ENCODE measurements at places on chromosomes 1 and 21. TPM values are rescaled to one million over a fixed set of nuclear protein-coding genes. Genes with fewer than 3 reads are reported as not detected.

DNA sequence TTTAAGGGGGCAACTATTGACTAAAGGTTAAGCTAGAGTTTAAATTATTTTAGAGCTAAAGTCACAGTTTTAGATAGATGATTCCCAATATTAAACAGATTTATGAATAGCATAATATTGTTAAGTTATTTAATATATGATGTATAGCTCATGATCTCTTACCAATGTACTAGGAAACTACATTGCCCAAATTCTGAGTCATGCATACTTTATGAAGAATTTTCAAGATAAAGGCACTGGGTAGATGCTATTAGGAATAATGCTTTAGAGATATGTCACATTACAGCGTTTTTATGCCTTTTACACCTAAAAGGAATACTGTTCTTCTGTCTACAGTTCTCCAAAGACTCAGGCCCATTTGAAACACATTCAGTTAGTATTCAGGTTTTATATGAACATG, 215.1 kb downstream of the NCAM2 start:
- H3K27ac ChIP-seq = no peak overlapping the region
- H3K4me1 ChIP-seq = peaks cover 4% of the 10 kb centered on the region
- DNase-seq = no peak
- H3K36me3 ChIP-seq = no peaks in the 10 kb centered on the region
- H3K27me3 ChIP-seq = no peaks in the 10 kb centered on the region

GRCh38 chr1:27001570-27002360, 8.3 kb downstream of the TRNP1 start:
- H3K4me3 ChIP-seq = no peak overlapping the region
- H3K36me3 ChIP-seq = peaks cover 15% of the 10 kb centered on the region
- peak; percentile 54 for DNase-seq
- H3K4me1 ChIP-seq = peaks cover 76% of the 10 kb centered on the region

- H3K4me1 ChIP-seq = no peaks in the 10 kb centered on the region
- no peaks in the 10 kb centered on the region for H3K36me3 ChIP-seq
- H3K4me3 ChIP-seq = no peak overlapping the region
- no peak overlapping the region for H3K27ac ChIP-seq
Observed at GRCh38 chr21:18370301-18370700, 33.3 kb downstream of the TMPRSS15 start.

GRCh38 chr1:46817814-46818213, 19.0 kb downstream of the CYP4B1 start:
- H3K27ac ChIP-seq = no peak overlapping the region
- DNase-seq = no peak
- H3K4me1 ChIP-seq = peaks cover under 1% of the 10 kb centered on the region
- H3K36me3 ChIP-seq = no peaks in the 10 kb centered on the region

DNA sequence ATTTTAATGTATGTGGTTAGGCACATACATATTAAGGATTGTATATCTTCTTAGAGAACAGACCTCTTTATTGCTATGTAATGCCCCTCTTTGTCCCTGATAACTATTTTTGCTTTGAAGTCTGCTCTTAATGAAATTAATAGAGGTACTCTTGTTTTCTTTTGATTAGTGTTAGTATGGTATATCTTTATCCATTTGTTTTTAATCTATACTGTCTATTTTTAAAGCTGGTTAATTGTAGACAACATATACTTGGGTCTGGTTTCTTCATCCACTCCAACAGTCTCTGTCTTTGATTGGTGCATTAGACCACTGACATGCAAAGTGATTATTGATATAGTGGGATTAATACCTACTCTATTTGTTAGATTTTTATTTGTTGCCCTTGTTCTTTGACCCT, 36.0 kb downstream of the LEPR start:
- H3K27ac ChIP-seq = no peak overlapping the region
- H3K4me3 ChIP-seq = no peak overlapping the region
- H3K4me1 ChIP-seq = no peaks in the 10 kb centered on the region
- H3K27me3 ChIP-seq = no peaks in the 10 kb centered on the region

DNA sequence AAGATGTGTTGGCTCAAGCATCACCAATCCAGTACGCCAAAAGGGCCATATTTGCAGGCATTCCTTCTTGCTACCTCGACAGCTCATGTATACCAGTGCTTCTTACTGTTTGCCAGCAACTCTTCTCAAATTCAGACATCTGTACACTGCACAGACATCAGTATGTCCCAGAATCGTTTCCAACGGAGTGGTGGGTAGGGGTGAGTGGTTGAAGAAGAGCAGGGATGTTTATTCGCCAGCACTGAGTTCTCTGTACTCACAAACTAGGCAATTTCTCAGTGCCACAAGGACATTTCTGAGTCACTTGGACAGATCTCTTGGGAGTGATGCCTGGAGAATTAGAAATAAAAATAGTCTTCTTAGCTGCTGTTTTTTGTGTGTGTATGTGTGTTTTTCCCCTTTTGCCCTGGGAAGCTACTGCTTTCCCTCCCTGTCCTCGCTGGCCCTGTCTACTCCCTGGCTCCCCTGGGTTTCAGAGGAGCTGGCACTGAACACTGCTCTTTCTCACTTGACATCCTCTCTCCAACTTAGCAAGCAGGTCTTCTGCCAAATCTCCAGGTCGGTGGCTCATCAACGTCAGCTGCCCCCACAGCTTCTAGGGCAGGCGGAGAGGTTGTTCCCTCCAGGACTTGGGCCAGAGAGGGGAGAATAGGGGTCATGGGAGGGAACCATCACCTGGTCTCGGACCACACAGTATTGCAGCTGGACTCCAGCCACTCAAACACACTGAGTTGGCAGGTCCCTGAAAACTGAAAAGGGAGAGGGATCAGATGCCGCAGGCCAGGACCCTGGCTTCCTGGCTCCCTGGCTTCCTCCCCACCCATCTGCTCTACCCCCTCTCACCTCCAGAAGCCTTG, 90.5 kb downstream of the NMNAT2 start:
- H3K27ac ChIP-seq = peak overlapping the region; percentile 8
- DNase-seq = peak; percentile 49
- no peak overlapping the region for H3K4me3 ChIP-seq
- H3K36me3 ChIP-seq = no peaks in the 10 kb centered on the region
- no peaks in the 10 kb centered on the region for H3K27me3 ChIP-seq
- peaks cover 12% of the 10 kb centered on the region for H3K4me1 ChIP-seq

GRCh38 chr1:162326559-162326958, 50.1 kb downstream of the SPATA46 start:
- H3K4me1 ChIP-seq = no peaks in the 10 kb centered on the region
- H3K27ac ChIP-seq = no peak overlapping the region
- no peaks in the 10 kb centered on the region for H3K36me3 ChIP-seq
- no peak overlapping the region for H3K4me3 ChIP-seq
- H3K27me3 ChIP-seq = no peaks in the 10 kb centered on the region
- DNase-seq = no peak

- H3K27me3 ChIP-seq = peaks cover 38% of the 10 kb centered on the region
- H3K4me1 ChIP-seq = no peaks in the 10 kb centered on the region
- DNase-seq = no peak
Observed at GRCh38 chr1:36829066-36829465, 205.2 kb downstream of the GRIK3 start.

- H3K4me1 ChIP-seq = no peaks in the 10 kb centered on the region
- H3K27me3 ChIP-seq = peaks cover 45% of the 10 kb centered on the region
- no peak overlapping the region for H3K4me3 ChIP-seq
Observed at GRCh38 chr1:46516200-46516950, 26.7 kb downstream of the DMBX1 start.

DNA sequence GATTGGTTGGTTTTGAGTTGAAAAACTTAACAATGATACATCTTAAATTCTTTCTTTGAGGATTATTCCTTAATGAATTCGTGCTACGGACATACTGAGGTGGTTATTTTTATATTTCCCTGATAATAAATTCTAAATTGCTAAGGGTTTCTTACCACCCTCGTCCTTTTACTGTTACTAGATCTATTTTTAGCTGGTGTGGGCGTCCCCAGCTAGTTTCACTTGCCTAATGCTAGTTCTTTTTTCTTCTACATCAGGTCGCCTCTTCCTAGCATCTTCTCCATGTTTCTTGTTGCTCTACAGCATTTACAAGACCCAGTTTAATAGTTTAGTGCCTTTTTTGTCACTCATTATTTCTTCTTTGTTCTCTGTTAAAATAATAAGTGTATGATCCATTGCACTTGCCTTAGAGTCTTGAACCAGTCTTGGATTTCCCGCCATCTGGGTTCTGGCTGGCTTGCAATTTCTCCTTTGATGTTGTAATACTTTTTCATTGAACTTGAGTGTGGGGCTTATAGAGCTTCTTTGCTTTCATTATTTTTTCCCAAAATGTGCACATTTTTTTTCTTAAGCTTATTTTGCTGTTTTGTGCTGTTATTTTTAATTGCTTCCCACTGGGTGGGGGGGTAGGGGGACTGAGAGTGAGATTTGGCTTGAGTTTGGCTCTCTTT, 677 bp upstream of the HSD11B1 start:
- H3K27ac ChIP-seq = no peak overlapping the region
- peaks cover 3% of the 10 kb centered on the region for H3K4me1 ChIP-seq
- no peak overlapping the region for H3K4me3 ChIP-seq
- no peaks in the 10 kb centered on the region for H3K36me3 ChIP-seq
- DNase-seq = no peak
- H3K27me3 ChIP-seq = no peaks in the 10 kb centered on the region

- H3K27ac ChIP-seq = peak overlapping the region; percentile 43
- no peak for DNase-seq
- no peaks in the 10 kb centered on the region for H3K36me3 ChIP-seq
Observed at GRCh38 chr1:94946886-94947285, 20.0 kb upstream of the CNN3 start.

- H3K27me3 ChIP-seq = no peaks in the 10 kb centered on the region
- no peaks in the 10 kb centered on the region for H3K36me3 ChIP-seq
- no peak for DNase-seq
- H3K4me1 ChIP-seq = no peaks in the 10 kb centered on the region
- H3K27ac ChIP-seq = no peak overlapping the region
Observed at GRCh38 chr1:167904652-167905130, 9.2 kb downstream of the ADCY10 start.

GRCh38 chr1:25572708-25573590, 29.5 kb downstream of the LDLRAP1 start:
- H3K27me3 ChIP-seq = no peaks in the 10 kb centered on the region
- DNase-seq = no peak
- no peaks in the 10 kb centered on the region for H3K36me3 ChIP-seq

DNA sequence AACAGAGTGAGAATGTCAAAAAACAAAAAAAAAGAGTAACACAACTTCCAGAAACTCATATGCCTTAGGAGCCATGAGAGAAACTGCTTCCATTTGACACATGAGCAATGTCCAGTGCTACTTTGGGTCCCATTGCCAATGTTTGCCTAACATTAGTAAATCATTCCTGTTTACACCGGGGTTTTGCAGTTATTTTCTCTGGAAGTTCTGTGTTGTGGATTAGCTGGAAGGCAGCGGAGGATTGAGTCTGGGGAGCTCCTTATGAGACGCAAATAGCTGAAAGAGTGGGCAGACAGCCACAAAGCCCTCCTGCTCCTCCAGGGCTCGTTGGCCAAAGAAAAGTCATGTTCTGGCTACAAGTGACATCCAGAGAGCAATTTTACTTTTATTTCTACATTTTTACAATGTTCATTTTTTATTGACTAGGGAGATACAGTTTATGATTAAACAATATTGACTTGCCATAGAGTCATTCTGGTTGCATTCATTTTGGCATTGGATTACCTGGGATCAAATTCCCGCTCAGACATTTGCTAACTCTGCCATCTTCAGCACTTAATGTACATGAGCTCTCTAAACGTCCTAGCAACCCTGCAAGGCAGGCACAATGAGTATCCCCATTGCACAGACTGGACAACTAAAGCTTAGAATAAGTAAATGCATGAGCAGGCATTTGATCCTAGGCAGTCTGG, 66.4 kb upstream of the GALNT2 start:
- H3K4me1 ChIP-seq = peaks cover 37% of the 10 kb centered on the region
- H3K27me3 ChIP-seq = no peaks in the 10 kb centered on the region
- no peak overlapping the region for H3K4me3 ChIP-seq

DNA sequence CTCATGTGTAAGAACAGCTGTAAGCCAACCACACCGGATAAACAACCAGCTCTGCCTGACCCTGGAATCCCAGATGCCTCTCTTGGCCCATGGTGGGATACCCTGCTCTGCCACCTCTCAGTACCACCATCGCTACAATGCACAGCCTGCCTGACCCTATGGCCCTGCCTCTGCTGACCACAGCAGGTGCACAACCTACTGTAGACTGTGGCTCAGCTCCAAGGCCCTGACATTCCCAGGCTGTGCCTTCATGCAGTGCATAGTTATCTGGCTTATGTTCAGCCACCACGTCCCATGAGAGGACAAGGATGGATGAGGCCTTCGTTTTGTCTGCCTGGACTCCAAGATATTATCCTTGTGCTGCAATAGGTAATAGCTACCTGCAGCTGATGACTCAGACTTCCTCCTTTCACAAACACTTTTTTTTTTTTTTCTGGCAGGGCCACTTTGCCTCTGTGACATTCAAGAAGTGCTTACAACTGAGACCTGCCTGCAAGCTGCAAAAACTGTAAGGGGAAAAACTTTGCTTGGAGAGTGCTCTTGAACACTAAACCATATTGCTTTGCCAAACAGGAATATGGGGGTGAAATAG, 177.7 kb downstream of the URB2 start:
- H3K4me3 ChIP-seq = no peak overlapping the region
- no peak overlapping the region for H3K27ac ChIP-seq
- no peak for DNase-seq
- no peaks in the 10 kb centered on the region for H3K27me3 ChIP-seq

DNA sequence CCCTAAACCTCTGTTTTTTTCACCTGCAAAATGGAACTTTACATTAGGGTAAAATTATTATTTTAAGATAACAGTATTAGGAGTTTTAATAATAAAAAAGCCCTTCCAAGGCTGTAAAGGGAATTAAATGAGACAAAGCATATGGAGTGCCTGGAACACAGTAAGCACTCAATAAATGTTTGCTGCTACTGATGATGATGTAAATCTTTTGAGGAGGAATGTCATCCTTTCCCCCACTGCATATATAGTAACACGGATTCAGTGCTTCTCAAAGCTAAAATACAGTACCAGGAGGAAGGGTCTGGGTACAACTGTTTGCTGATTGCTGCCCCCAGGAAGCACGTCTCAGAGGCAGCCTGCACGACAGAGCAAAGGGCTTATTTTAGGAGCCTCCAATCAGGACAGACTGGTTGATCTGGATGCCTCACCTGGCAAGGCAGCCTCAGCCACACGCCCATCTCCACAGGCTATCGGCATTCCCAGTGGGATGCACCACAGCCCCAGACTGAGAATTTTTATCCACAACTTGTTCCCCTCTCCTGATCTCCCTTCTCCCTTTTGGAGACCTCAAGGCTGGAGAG, 64.4 kb downstream of the GADD45A start:
- DNase-seq = no peak
- H3K4me3 ChIP-seq = no peak overlapping the region

GRCh38 chr1:62746086-62746808, 37.7 kb upstream of the ATG4C start:
- peak overlapping the region; percentile 0 for H3K4me3 ChIP-seq
- H3K27ac ChIP-seq = no peak overlapping the region
- H3K4me1 ChIP-seq = peaks cover 17% of the 10 kb centered on the region
- no peaks in the 10 kb centered on the region for H3K36me3 ChIP-seq
- H3K27me3 ChIP-seq = no peaks in the 10 kb centered on the region

- H3K4me1 ChIP-seq = peaks cover 81% of the 10 kb centered on the region
- H3K27me3 ChIP-seq = no peaks in the 10 kb centered on the region
- H3K4me3 ChIP-seq = peak overlapping the region; percentile 8
- no peak for DNase-seq
- peak overlapping the region; percentile 29 for H3K27ac ChIP-seq
Observed at GRCh38 chr1:64514197-64514765, 44.4 kb downstream of the CACHD1 start.

Gene EPHB2
- 5.0 TPM for total RNA-seq

Gene KCNH1
- total RNA-seq = not detected

Gene NTNG1
- total RNA-seq = not detected

Gene REN
- total RNA-seq = not detected

Gene OR2T2
- total RNA-seq = not detected

Gene AMY2A
- not detected for total RNA-seq

Gene ACTL8
- total RNA-seq = not detected

Gene ELF3
- total RNA-seq = 1.2 TPM

Gene CFH
- total RNA-seq = 25.7 TPM

Gene TGFB2
- 21.2 TPM for total RNA-seq

Gene PGLYRP3
- not detected for total RNA-seq
